ENCODE measurements at places on chromosomes 3 and 15. TPM values are rescaled to one million over a fixed set of nuclear protein-coding genes. Genes with fewer than 3 reads are reported as not detected.

Gene MED12L
- 0.66 TPM for total RNA-seq

Gene TTBK2
- total RNA-seq, result 1.6 TPM

Gene UPK1B
- 12.8 TPM for total RNA-seq

Gene GP9
- total RNA-seq, result not detected

Gene CCRL2
- 0.15 TPM for total RNA-seq

Gene GOLGA8G
- total RNA-seq, result not detected

Gene LTK
- total RNA-seq, result 0.06 TPM

Gene DUOX2
- 0.04 TPM for total RNA-seq

Gene RTP3
- not detected for total RNA-seq

Gene SLC28A2
- not detected for total RNA-seq

Gene P2RY12
- not detected for total RNA-seq

Gene CCR2
- not detected for total RNA-seq

Gene GOLGA6L7
- not detected for total RNA-seq

Gene ZNF660
- total RNA-seq, result not detected

Gene TATDN2
- 41.5 TPM for total RNA-seq

Gene GABRB3
- total RNA-seq, result 78.3 TPM

Gene SLC12A1
- not detected for total RNA-seq

Gene SYNPR
- not detected for total RNA-seq

Gene AHSG
- total RNA-seq, result not detected

Gene GPR62
- not detected for total RNA-seq

Gene RNF111
- total RNA-seq, result 23.7 TPM

Gene MESP2
- total RNA-seq, result 0.62 TPM

Data from A549 treated with DMSO at 1 μM for 4 hours (cell line).